Activated CD4-positive, alpha-beta T cell treated with anti-CD3 and anti-CD28 coated beads for 36 hours (primary cell): ENCODE measurements at places on chromosomes 5 and 9.

DNA sequence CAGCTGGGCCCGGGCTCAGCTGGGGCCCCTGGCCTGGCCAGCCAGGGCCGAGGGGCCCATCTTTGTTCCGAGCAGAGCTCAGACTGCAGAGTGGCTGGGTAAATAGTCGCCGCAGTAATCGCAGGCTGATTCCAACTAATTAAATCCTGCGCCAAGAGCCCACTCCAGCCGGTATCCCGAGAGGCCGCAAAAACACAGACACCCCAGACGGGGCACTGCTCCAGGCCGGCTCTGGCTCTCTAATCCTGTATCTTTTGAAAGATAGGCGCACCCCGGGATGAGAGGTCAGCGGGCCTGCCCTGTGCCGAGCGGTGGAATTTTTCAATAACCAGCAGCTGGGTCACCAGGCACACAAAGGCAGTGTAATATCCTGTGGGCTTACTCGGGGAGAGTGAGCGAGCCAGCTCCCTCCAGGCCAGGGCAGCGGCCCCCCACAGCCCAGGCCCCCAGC is 57.7 kb downstream of the LMX1B start:
- H3K27ac ChIP-seq, result no peak overlapping the region
- no peaks in the 10 kb centered on the region for H3K36me3 ChIP-seq
- H3K4me3 ChIP-seq, result no peak overlapping the region
- H3K27me3 ChIP-seq, result peaks cover 30% of the 10 kb centered on the region
- no peak for DNase-seq

DNA sequence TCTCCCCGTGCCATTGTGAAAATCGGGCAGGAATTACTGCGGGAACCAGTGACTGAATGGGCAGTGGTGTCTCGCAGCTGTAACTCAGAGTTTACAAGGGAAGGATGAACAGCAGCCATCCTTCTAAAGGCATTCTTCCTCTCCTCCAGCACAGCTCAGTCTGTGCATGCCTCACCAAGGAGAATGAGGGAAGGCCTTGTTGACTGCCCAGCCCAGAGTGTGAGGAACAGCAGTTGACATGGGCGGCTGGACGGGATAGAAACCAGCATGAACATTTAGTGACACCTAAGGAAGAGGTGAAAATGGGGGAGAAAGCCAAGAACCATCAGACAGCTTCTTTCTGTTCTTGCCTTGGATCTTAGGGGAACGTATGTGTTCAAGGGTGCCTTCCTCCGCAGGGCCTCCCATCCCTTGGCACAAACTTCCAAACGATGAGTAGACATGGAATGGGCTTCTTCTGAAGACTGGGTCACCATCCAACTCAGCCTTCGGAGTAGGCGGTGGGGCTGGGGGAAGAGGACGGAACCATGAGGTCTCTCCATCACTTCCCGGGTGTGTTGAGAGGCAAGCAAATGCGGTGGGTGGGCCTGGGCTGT is 887 bp upstream of the PDE8B start:
- DNase-seq, result no peak
- H3K4me3 ChIP-seq, result peak overlapping the region; percentile 68
- peaks cover 13% of the 10 kb centered on the region for H3K4me1 ChIP-seq
- no peaks in the 10 kb centered on the region for H3K36me3 ChIP-seq

DNA sequence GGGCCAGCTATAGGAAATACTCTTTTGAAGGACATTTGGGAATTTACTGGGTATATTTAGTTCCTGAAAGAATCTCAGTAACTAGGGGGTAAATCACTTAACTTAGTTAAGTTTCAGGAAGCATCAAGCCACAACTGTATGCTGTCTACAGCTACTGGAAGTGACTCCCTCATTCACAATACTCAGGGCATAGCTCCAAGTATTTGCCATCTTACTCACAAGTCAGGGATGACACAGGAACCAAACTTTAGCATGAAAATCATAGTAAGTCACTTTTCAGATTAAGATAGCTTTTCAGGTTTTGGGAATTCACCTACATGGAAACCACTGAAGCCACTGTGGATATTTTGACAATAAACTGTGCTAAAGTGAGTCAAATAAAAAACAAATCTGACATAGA is 242.4 kb upstream of the ATP10B start:
- DNase-seq, result no peak
- no peak overlapping the region for H3K27ac ChIP-seq
- no peaks in the 10 kb centered on the region for H3K27me3 ChIP-seq
- H3K4me3 ChIP-seq, result no peak overlapping the region
- H3K4me1 ChIP-seq, result no peaks in the 10 kb centered on the region

DNA sequence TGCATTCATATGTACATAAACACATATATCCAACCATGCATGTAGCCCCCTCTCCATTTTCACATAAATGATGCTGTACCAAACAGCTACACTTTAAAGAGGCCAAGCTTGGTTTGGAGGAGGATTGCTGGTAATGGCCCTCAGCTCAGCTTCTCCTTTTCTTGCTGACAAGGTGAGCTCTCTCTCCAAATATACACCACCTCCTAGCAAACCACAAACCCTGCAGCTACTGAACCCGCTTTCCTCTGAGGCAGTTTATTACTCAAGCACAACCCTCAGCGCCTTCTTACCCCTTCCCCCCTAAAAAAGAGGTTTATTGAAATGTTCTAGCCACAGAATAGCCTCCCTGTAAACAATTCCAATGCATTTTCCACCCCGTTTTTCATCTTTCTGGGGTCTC is 54.0 kb downstream of the ALG2 start:
- H3K4me1 ChIP-seq, result peaks cover 26% of the 10 kb centered on the region
- H3K36me3 ChIP-seq, result no peaks in the 10 kb centered on the region
- no peak overlapping the region for H3K27ac ChIP-seq
- no peaks in the 10 kb centered on the region for H3K27me3 ChIP-seq
- H3K4me3 ChIP-seq, result no peak overlapping the region
- no peak for DNase-seq

- DNase-seq, result peak; percentile 64
- H3K27me3 ChIP-seq, result peaks cover 26% of the 10 kb centered on the region
- H3K36me3 ChIP-seq, result peaks cover 11% of the 10 kb centered on the region
- H3K27ac ChIP-seq, result no peak overlapping the region
- H3K4me3 ChIP-seq, result peak overlapping the region; percentile 60
Observed at GRCh38 chr9:95515272-95516113, 1.3 kb downstream of the PTCH1 start.

DNA sequence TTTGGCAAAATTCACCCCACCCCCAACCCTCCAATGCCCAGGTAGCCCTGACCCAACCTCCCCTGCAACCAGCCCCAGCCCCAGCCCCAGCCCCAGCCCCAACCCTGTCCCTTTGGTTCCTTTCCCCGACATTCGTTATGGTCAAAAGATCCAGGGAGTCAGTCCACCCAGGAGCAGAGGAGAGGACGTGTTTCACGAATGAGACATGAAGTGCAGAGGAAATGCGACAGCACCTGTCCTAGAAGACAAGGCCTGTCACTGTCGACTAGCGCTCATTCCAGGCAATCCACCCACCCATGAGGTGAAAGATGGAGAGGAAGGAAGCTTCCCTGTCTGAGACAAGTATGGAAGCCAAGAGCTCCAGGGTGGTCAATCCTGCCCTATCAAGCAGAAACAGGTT is 485.0 kb downstream of the SPATA31A7 start:
- no peak overlapping the region for H3K4me3 ChIP-seq
- DNase-seq, result no peak
- H3K27ac ChIP-seq, result no peak overlapping the region
- peaks cover 5% of the 10 kb centered on the region for H3K4me1 ChIP-seq
- no peaks in the 10 kb centered on the region for H3K27me3 ChIP-seq

DNA sequence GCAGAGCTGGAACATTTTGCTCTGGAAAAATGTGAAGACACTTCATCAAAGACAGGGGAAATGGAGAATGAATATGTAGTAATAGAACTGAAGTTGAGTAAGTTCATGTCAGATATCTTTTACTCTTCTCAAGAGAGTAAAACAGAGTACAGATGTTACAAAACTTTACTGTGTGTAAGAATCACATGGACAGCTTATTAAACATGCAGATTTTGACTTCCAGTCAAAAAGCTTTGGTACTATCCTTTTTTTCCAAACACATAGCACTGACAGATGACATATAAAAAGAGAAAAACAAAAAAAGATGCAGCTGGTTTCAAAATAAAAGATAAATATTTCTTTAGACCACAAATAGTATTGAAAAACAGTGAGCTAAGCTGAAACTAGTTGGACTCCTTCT is 115.4 kb downstream of the FBN2 start:
- DNase-seq, result no peak
- no peaks in the 10 kb centered on the region for H3K36me3 ChIP-seq

DNA sequence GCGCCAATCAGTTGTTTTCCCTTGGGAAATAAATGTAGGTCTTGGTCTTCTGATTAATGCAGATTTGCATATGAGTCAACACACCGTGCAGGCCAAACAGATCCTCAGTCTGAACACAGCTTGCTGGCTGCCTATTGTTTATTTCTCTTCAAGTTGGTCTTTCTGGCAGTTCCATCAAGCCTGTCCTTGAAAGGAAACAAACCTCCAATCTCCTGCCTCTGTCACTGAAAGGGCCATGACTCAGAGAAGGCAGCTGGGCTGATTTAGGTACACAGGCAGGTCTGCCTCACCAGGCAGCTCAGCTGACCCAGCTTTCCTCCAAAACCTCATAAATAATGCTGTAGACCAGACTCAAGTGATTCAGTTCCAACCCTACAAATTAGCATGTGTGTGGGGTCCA is 175.9 kb downstream of the MAN2A1 start:
- H3K27ac ChIP-seq, result peak overlapping the region; percentile 33
- no peak overlapping the region for H3K4me3 ChIP-seq
- H3K27me3 ChIP-seq, result no peaks in the 10 kb centered on the region

- H3K27ac ChIP-seq, result no peak overlapping the region
- peaks cover 14% of the 10 kb centered on the region for H3K27me3 ChIP-seq
- H3K4me1 ChIP-seq, result no peaks in the 10 kb centered on the region
Observed at GRCh38 chr5:171542525-171543140, 123.2 kb downstream of the FGF18 start.

GRCh38 chr9:126755317-126755875 is 49.4 kb upstream of the ZBTB43 start:
- H3K27me3 ChIP-seq, result no peaks in the 10 kb centered on the region
- no peaks in the 10 kb centered on the region for H3K4me1 ChIP-seq
- no peaks in the 10 kb centered on the region for H3K36me3 ChIP-seq
- no peak overlapping the region for H3K4me3 ChIP-seq
- no peak for DNase-seq

DNA sequence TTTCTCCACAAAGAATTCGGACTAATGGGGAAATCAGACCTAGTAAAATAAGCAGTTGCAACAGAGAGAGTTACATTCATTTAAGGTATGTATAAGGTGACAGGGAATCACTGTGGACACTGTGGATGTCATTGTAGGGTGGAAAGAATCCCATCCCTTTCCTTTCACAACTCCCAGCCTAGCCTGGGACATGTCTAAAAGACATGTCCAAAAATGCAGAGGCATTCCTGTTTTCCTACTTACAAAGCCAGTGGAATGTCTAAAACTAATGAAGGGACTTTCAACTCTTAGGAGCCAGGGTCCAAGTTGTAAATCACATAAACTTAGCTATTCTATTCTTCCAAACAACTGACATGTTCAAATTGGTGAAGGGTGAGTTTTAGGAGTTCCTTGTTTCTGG is 511.0 kb downstream of the PRELID2 start:
- H3K4me3 ChIP-seq, result no peak overlapping the region
- no peaks in the 10 kb centered on the region for H3K36me3 ChIP-seq
- DNase-seq, result no peak

DNA sequence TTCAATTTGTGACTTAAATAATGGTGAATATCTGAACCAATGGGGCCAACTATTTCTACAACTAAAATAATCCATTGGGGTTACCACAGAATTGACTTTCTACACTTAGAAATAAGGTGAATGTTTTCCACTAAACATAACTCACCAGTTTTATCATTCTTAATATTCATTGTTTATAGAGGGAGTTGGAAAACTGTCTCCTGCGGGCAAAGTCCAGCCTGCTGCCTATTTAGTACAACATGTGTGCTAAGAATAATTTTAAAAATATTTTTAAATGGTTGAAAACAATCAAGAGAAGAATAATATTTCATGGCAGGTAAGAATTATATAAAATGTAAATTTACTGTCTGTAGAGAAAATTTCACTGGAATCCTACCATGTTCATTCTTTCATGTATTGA is 45.2 kb upstream of the ZFAND5 start:
- no peaks in the 10 kb centered on the region for H3K36me3 ChIP-seq
- DNase-seq, result no peak
- no peak overlapping the region for H3K27ac ChIP-seq
- H3K4me3 ChIP-seq, result no peak overlapping the region
- no peaks in the 10 kb centered on the region for H3K27me3 ChIP-seq

GRCh38 chr5:178440181-178440580 is 150.0 kb downstream of the COL23A1 start:
- no peak overlapping the region for H3K27ac ChIP-seq
- H3K4me1 ChIP-seq, result peaks cover 6% of the 10 kb centered on the region
- DNase-seq, result no peak
- peaks cover 14% of the 10 kb centered on the region for H3K27me3 ChIP-seq
- H3K4me3 ChIP-seq, result no peak overlapping the region
- H3K36me3 ChIP-seq, result no peaks in the 10 kb centered on the region

- H3K4me3 ChIP-seq, result no peak overlapping the region
- H3K27me3 ChIP-seq, result no peaks in the 10 kb centered on the region
- DNase-seq, result no peak
Observed at GRCh38 chr9:123069010-123069481, 35.6 kb downstream of the GPR21 start.

- H3K27me3 ChIP-seq, result no peaks in the 10 kb centered on the region
- H3K4me3 ChIP-seq, result no peak overlapping the region
- H3K36me3 ChIP-seq, result no peaks in the 10 kb centered on the region
Observed at GRCh38 chr5:109922381-109922995, 232.8 kb downstream of the MAN2A1 start.

DNA sequence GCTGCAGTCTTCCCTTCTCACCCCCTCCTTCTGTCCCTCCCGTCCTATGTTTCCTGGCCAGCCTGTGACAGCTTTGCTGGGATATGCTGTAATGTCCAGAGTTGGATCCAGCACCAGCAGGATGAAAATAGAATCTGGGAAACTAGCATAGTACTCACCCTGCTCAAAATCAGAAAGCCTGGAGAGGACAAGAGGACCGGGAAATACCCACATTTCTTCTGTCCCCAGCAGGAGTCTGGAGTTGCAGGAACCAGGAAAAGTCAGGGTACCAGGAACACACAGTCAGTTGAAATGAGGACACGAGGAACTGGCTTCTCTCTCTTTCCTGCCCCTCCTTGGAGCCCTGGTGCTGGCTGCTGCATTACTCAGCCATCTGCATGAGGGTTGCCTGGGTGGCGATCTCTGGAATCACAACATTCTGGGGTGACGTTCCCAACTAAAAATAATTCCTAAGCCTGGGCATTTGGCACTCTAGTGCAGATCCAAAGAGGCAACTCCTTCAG is 59.6 kb upstream of the NFIL3 start:
- no peak overlapping the region for H3K27ac ChIP-seq
- no peaks in the 10 kb centered on the region for H3K36me3 ChIP-seq
- no peak overlapping the region for H3K4me3 ChIP-seq

GRCh38 chr9:77111408-77111807 is 65.9 kb upstream of the VPS13A start:
- H3K27me3 ChIP-seq, result peaks cover 19% of the 10 kb centered on the region
- H3K4me3 ChIP-seq, result no peak overlapping the region
- DNase-seq, result no peak
- no peak overlapping the region for H3K27ac ChIP-seq
- H3K36me3 ChIP-seq, result no peaks in the 10 kb centered on the region
- H3K4me1 ChIP-seq, result no peaks in the 10 kb centered on the region

- peaks cover 52% of the 10 kb centered on the region for H3K4me1 ChIP-seq
- peak; percentile 22 for DNase-seq
- peak overlapping the region; percentile 0 for H3K4me3 ChIP-seq
- no peaks in the 10 kb centered on the region for H3K27me3 ChIP-seq
Observed at GRCh38 chr5:171906066-171906570, 100.3 kb downstream of the FBXW11 start.
